ENCODE measurements at places on chromosomes 7 and 10.

DNA sequence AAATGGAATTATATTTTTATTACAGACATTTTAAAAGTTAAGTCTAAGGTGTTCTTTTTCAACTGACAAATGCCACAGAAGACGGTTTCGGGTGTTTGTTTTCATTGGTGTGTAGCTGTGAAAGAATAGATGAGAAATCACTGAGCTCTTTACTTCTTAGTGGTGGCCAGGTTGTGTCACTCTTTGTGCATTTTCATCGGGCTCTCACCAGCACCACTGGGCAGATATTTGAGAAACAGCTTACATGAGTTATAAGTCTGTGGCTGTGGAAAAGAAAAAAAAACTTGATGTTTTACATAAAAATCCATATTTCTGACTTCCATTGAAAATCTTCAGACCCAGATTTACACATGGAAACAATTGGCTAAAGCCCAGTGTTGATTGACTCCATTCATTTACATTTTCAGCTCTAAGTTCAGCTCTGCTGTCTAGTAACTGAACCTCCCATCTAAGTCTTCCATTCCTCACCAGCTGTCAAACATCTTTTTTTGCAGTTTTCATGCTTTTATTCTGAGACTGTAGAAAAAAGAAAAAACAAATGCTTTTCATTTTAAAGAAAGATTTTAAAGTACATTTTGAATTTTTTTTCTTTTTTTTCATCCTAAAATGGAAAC lies 22.3 kb downstream of the CABCOCO1 start:
- no peak for DNase-seq

DNA sequence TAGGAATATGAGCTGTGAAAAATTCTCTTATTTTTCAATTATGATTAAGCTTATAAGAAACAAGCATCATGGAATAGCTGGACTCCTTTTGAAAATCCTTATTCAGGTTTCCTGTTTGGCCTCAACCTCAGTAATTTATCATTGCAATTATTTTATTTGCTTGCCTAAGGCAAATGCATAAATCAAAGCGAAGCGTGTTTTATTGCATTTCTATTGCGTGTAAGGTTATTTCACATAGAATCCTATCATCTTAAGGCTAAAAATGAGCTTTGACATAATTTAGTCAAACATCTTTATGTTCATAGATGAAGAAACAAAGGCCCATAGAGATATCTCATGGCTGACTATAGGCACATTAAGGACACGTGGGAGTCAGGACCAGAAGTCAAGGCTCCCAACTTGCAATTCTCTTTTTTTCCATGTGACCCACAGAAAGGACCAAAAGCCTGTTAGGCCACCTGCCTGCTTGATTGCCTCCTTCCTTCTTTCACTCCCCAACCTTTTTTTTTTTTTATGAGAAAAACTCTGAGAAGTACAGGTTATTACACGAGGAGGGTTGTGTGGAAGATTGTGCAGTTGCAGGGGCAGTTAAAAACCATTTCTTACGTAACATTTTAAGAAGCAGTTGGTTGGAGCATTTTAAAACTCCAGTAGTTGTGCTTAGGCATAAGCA lies 261.0 kb downstream of the HDAC9 start:
- DNase-seq = no peak

- DNase-seq = no peak
Observed at GRCh38 chr10:72625276-72625607, 637 bp downstream of the MICU1 start.

GRCh38 chr7:154905615-154906014 lies 97.3 kb downstream of the PAXIP1 start:
- no peak for DNase-seq

DNA sequence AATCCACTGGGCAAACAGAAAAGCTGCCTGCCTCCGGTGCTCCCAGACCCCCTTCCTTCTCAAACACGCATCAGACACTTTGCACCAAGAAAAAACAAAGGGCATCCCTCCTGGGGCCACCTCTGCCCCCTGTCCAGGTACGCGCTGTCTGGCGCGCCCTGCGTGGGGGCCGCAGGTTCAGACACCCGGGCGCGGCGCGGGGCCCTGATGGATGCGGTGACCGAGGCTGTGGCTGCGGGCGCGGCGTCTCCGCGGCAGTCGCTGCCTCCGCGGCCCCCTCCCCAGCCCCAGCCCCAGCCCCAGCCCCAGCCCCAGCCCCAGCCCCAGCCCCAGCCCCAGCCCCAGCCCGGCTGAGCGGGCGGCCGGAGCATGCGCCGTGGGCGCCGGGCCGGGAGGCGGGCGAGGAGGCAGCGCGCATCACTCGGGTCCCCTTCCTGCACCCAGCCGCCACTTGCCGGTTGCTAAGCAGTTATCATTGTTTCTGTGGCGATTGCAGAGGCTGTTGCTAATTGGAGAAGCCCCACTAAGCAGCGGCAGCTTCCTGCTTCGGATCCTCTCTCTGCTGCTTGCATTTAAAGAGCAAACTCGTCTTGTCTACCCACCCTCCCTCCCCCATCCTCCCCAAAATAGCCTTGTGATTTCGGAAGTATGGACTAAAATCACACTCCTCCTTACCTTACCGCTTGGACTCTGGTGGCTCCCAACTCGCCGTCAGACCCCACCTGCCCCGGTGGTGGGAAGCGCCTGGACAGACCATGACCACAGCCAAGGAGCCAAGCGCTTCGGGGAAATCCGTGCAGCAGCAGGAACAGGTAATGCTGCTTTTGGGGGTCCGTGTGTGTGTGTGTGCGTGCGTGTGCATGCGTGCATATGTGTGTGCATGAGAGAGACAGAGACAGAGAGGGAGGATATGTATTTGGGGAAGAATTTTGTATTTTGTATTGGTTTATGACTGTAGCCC lies 252.8 kb downstream of the DPP6 start:
- DNase-seq = no peak

GRCh38 chr7:103989785-103990767 lies 618 bp upstream of the RELN start:
- no peak for DNase-seq

DNA sequence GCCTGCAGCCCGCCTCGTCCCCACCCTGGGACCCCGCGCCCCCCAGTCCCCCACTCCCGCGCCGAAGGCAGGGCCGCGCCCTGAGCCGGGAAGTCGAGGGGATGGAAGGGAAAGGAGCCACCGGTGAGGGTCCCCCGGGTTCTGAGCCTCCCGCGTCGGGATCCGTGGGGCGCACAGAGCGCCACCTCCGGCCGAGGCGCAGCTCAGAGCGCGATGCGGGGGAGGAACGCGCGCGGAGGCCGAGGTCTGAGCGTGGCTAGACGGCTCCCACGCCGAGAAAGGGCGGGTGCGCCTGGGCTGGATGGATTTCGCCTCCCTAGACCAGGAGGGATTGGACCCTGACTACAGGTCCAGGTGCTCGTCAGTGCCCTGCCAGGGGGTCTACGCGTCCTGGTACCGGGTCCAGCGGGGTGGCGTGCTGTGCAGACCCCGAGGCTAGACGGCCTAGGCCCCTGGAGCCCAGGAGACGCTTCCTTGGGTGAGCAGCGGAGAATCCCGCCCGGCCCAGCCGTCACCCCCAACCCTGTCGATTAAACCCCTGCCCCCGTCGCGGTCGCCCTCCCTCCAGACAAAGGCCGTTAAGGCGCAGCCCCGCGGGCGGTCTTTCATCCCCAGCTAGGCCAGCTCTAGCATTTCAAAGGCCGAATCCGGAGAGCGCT lies 986 bp upstream of the PDGFA start:
- DNase-seq = peak; percentile 60

DNA sequence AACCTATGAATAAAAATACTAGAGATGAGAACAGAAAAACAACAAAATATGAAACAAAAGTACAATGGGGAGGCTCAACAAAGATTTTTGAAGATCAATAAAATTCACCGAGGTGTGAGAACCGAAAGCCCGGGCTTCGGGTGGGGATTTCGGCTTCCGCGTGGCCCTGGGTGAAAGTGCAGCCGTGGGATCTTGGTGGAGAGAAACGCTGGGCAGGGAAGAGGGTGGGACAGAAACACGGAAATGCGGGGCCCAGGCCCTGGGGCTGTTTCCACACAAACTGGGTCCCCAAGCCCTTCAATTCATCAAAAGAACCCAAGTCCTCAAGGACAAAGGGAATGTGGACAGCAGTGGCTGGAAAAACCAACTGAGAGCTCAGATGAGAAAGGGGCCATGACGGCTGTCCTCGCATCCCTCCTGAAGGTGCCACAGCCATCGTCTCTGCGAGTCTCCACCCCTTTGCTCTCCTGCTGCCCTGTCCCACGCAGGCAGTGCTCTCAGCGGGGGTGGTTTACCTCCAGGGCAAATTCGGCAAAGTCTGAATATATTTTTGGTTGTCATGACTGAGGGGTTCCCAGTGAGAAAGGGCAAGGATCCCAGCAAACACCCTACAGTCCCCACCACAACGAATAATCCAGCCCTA lies 19.7 kb downstream of the FOXL3 start:
- DNase-seq = no peak

- DNase-seq = no peak
Observed at GRCh38 chr10:31031205-31031557, 484 bp downstream of the ZNF438 start.

DNA sequence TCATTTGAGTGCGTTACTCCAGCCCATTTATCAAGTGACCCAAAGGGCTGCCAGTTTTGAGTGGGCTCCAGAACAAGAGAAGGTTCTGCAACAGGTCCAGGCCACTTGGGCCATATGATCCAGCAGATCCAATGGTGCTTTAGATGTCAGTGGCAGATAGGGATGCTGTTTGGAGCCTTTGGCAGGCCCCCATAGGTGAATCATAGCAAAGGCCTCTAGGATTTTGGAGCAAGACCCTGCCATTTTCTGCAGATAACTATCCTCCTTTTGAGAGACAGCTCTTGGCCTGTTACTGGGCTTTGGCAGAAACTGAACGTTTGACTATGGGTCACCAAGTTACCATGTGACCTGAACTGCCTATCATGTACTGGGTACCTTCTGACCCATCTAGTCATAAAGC lies 358.8 kb upstream of the SEMA3C start:
- DNase-seq = no peak

GRCh38 chr7:22066522-22066921 lies 120.8 kb upstream of the CDCA7L start:
- DNase-seq = no peak

- DNase-seq = no peak
Observed at GRCh38 chr7:130944997-130945396, 211.0 kb upstream of the KLF14 start.

- no peak for DNase-seq
Observed at GRCh38 chr10:97843281-97843671, 6.4 kb upstream of the GOLGA7B start.

GRCh38 chr10:15027741-15028140 lies 16.0 kb upstream of the OLAH start:
- no peak for DNase-seq

DNA sequence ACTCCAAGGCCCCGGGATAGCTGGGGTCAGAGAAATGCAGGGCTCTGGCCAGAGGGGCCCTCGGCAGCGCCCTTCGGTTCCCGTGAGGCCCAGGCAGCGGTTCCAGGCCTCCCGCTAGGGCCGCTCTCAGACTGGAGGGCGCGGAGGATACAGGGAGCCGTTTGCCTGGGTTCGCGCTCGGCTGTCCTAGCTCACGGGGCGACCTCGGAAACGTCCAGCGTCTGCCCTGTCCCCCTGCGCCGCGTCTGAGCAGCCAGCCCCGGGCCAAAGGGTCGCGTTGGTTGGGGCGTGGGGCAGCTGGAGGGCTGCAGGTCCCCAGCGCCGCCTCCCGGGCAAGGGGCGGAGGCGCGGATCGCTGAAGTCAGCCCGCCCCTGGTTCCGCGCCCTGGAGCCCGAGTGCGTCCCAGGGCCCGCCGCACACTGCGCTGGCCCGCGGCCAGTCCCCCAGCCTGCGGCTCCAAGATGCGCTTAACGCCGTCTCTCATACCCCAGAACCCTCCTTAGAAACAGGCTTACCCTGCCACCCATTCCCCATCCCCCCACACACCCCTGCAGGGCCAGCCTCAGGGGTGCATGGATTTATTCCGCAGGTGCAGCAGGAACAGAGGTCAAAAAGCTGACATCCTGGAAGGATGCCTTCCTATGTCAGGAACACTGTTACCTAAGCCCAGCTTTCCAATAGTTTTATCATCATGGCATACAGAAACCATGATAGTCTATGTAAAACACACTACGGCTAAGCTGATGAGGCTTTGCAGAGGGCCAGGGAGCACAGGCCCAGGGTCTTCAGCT lies 22.1 kb upstream of the OPN4 start:
- no peak for DNase-seq
